RPMI7951 (cell line): ENCODE measurements at places on chromosomes 3 and 15. TPM values are rescaled to one million over a fixed set of nuclear protein-coding genes. Genes with fewer than 3 reads are reported as not detected.

STRC gene
- not detected in 2 replicates for total RNA-seq

LOXL1 gene
- total RNA-seq, result 45.9 and 55.0 TPM in 2 replicates

AMT gene
- 1.5 TPM in 1 of 2 replicates, not detected in the other for total RNA-seq

SCAANT1 gene
- total RNA-seq, result not detected in 2 replicates

HDGFL3 gene
- total RNA-seq, result 29.3 and 33.3 TPM in 2 replicates

RAB6B gene
- 0.12 and 0.29 TPM in 2 replicates for total RNA-seq

TAMM41 gene
- 9.6 and 9.9 TPM in 2 replicates for total RNA-seq

CPNE4 gene
- 0.48 TPM in 1 of 2 replicates, not detected in the other for total RNA-seq

THBS1 gene
- total RNA-seq, result 593 and 598 TPM in 2 replicates
